MCF 10A (cell line): ENCODE measurements at places on chromosomes 12 and 14. TPM values are rescaled to one million over a fixed set of nuclear protein-coding genes. Genes with fewer than 3 reads are reported as not detected.

Gene LHX5
- total RNA-seq = not detected in 2 replicates

Gene NEUROD4
- total RNA-seq = not detected in 2 replicates

Gene KRT78
- total RNA-seq = not detected in 2 replicates

Gene KRT85
- total RNA-seq = 0.23 TPM in 1 of 2 replicates, not detected in the other

Gene GEMIN2
- 21.2 and 23.4 TPM in 2 replicates for total RNA-seq

Gene LRRC10
- not detected in 2 replicates for total RNA-seq

Gene NRXN3
- not detected in 2 replicates for total RNA-seq

Gene NUAK1
- 2.6 and 3.4 TPM in 2 replicates for total RNA-seq

Gene EPYC
- not detected in 2 replicates for total RNA-seq

Gene WSCD2
- not detected in 2 replicates for total RNA-seq

Gene IL26
- not detected in 2 replicates for total RNA-seq

Gene MANSC4
- not detected in 2 replicates for total RNA-seq

Gene PTGER2
- total RNA-seq = 0.12 TPM in 2 replicates

Gene EEF1AKMT3
- total RNA-seq = 7.6 and 8.1 TPM in 2 replicates

Gene CIDEB
- 0.52 and 1.3 TPM in 2 replicates for total RNA-seq

Gene RIMKLB
- 32.7 and 34.4 TPM in 2 replicates for total RNA-seq

Gene IRAK4
- 10.1 and 12.2 TPM in 2 replicates for total RNA-seq

Gene EGLN3
- 0.17 and 0.54 TPM in 2 replicates for total RNA-seq

Gene ENO2
- total RNA-seq = 0.30 and 2.1 TPM in 2 replicates

Gene PLA2G1B
- not detected in 2 replicates for total RNA-seq

Gene SPTB
- 1.3 and 2.1 TPM in 2 replicates for total RNA-seq

Gene PTPRO
- 0.74 and 2.2 TPM in 2 replicates for total RNA-seq

Gene RNF212B
- total RNA-seq = not detected in 2 replicates

Gene FRMD6
- total RNA-seq = 104 and 135 TPM in 2 replicates

Gene NAP1L1
- 327 and 493 TPM in 2 replicates for total RNA-seq

Gene PLCZ1
- not detected in 2 replicates for total RNA-seq

Gene COX8C
- not detected in 2 replicates for total RNA-seq

Gene TAS2R10
- 0.91 and 2.1 TPM in 2 replicates for total RNA-seq

Gene LTB4R2
- total RNA-seq = 21.7 and 23.8 TPM in 2 replicates

Gene DPF3
- 1.9 and 2.1 TPM in 2 replicates for total RNA-seq

Gene SLC11A2
- total RNA-seq = 45.6 and 60.9 TPM in 2 replicates

Gene LRP1-AS
- total RNA-seq = not detected in 2 replicates

Gene CMKLR1
- total RNA-seq = 0.12 and 0.25 TPM in 2 replicates

Gene FAM181A
- total RNA-seq = not detected in 2 replicates

Gene KCNK13
- total RNA-seq = not detected in 2 replicates

Gene GSC
- not detected in 2 replicates for total RNA-seq

Gene CLEC9A
- total RNA-seq = not detected in 2 replicates

Gene UNC79
- total RNA-seq = 0.05 TPM in 2 replicates

Gene GDF3
- not detected in 2 replicates for total RNA-seq

Gene PRB3
- total RNA-seq = not detected in 2 replicates

Gene TSPAN8
- total RNA-seq = not detected in 2 replicates

Gene CLEC2B
- 1.8 and 2.2 TPM in 2 replicates for total RNA-seq

Gene ZC2HC1C
- total RNA-seq = 1.3 and 2.2 TPM in 2 replicates

Gene TMEM132C
- total RNA-seq = not detected in 2 replicates

Gene CD4
- total RNA-seq = not detected in 2 replicates

Gene NKX2-1
- not detected in 2 replicates for total RNA-seq

Gene TM7SF3
- total RNA-seq = 112 and 119 TPM in 2 replicates

Gene NCOR2
- total RNA-seq = 145 and 177 TPM in 2 replicates

Gene NELL2
- total RNA-seq = not detected in 2 replicates

Gene IAPP
- not detected in 2 replicates for total RNA-seq

Gene CCDC196
- not detected in 2 replicates for total RNA-seq

Gene CCNT1
- 54.3 and 55.1 TPM in 2 replicates for total RNA-seq
